ENCODE measurements at places on chromosomes 16 and 17.

DNA sequence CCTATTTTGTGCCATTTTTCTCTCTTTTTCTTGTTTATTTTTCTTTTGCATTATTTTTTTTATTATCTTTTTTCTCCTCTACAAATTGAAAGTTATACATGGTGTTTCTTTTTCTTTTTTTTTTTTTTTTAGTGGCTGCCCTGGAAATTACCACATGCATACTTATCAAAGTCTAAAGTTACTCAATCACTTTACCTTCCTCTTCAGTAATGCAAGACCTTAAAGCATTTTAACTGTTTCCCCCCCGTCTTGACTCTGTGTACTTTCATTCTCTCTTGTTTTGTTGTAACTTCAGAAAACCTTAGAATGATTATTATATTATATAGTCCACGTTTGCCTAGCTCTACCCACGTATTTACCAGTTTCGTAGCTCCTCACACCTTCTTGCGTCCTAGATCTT lies 33.3 kb upstream of the SMPD3 start:
- no peak for DNase-seq

GRCh38 chr16:89711601-89712273 lies 9.0 kb downstream of the VPS9D1 start:
- peak; percentile 78 for DNase-seq

DNA sequence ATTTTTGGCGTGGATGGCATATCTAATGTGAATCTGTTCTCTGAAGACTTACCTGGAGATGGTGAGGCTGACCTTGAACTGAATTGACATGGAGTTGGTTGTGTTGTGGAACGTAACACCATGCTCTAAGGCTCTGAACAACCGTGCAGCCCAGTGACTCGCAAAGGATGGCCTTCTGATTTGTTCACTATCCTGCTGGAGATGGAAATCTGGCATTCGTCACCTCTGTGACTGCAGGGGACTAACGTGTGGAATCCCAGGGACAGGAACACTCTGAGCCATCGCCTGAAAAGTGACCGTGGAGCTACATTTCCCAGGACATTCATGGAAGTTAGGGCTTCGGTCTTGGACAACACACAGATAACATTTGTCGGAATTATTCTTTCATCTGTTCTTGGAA lies 61.1 kb downstream of the BANP start:
- DNase-seq = no peak

GRCh38 chr17:21463779-21464407 lies 87.7 kb downstream of the KCNJ12 start:
- DNase-seq = no peak

- no peak for DNase-seq
These were observed 10.5 kb downstream of the CEP295NL start for GRCh38 chr17:78892520-78892919.

DNA sequence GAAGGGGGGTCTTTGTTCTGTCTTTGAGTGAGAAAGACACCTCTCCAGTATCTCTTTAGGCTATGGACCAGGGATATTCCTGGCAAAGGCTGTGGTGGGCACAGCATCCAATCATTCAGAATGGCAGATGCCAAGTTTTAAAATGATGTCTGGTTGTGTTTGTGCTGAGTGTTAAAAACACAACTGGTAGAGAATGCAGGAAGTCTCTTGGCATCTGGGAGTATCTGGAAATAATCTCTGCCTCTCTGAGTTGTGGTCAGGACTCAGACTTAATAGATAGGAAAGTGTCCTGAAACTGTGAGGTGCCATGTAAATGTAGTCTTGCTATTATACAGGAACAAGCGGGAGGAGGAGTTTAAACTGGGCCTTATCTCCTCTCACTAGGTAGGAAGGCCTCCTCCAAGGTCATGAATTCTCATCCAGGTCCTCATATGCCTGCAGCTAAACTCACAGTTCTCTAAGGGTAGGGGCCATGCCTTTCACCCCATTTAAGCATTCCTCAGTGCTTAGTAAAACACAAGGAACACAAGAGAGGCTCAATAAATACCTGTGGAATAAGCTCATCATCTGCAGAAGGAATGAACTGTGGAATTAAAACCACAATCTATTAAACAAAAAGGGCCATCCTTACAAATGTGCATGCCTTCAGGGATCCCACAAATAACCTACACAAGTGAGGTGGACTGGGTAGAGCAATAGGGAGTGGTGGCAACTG lies 317.6 kb downstream of the CBLN1 start:
- no peak for DNase-seq

- peak; percentile 91 for DNase-seq
These were observed 9.0 kb upstream of the ZFP90 start for GRCh38 chr16:68529931-68530701.
